A549 (cell line): ENCODE measurements at places on chromosomes 11 and 22.

DNA sequence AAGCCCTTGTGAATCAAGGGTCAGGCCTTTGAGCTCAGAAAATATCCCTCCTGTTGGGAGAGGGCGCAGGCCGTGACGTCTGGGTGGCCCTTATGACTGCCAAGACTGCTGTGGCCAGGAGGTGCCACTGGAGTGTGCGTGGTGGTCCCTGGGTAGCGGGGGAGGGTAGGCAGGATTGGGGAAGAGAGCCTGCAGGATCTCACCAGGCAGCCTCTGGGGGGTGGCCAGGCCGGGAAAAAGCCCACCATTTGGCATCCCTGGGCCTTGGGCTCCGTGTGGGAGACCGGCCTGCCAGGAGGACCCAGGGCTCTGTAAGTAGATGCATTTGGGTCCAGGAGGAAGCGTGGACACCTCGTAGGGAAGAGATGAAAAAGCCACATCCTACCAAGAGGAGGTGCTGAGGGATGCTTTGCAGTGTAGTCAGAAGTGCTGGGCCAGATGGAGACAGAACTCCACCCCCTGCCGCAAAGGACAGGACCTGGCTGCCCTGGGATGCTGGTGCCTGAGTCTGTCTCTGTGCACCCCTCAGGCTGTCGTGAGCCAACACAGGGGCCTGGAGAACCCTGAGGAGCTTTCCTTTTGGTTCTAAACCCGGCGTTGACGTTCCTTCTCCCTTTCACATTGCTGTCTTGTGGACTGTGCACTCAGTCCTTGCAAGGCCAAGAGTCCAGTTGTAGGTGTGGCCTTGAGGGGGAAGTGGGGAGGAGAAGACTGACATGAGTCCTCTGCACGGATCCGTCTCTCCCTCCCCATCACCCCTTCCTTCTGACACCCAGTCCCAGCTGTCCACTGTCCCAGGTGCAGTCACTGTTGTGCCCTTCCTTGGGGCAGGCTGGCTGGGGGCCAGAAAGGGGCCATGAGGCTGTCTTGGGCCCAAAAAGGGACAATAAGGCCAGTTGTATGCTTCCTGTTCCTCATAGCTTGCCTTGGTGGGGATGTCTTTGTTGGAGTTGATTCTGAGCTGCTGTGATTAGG, 12.7 kb upstream of the MIEF1 start:
- DNase-seq = no peak

DNA sequence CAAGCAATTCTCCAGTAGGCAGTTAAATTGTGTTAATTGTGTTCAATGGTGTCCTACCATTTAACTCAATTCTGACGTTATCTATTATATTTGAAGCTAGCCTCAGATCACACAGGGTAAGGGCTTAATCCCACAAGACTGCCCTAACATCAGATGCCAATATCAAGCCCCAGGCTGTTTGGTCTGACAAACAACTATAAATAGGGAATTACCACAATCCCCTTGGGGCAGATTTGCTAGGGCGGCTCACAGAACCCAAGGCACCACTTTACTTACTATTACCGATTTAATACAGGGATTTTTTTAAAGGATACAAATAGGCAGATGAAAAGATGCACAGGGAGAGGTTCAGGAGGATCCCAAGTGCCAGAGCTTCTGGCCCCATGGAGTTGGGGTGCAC, 678.4 kb downstream of the OPCML start:
- no peak for DNase-seq

DNA sequence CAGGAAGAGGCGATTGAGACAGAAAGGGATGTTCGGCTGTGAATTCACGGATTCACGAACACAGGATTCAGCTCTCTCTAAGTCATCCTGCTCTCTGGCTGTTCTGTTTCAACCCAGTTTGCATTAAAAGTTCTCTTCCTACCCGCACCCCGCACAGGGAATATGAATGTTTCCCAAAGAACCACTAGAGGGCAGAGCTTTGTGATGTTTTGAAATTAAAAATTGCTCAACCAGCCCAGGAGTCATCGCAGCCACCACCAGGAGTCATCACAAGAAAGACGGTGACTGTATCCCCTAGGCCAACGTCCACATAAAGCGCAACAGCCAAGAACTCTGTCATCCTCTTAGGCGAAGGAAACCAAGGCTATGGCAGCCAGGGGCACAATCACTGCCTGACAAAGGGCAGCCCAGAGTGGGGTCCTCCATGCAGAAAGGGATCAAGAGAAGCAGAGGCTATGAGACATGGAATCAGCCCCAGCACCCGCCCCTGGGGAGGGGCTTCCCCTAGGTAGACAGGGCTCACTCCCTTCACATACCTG, 122.4 kb downstream of the WT1 start:
- peak; percentile 88 for DNase-seq

GRCh38 chr22:32979606-32980005, 78.6 kb downstream of the SYN3 start:
- no peak for DNase-seq

DNA sequence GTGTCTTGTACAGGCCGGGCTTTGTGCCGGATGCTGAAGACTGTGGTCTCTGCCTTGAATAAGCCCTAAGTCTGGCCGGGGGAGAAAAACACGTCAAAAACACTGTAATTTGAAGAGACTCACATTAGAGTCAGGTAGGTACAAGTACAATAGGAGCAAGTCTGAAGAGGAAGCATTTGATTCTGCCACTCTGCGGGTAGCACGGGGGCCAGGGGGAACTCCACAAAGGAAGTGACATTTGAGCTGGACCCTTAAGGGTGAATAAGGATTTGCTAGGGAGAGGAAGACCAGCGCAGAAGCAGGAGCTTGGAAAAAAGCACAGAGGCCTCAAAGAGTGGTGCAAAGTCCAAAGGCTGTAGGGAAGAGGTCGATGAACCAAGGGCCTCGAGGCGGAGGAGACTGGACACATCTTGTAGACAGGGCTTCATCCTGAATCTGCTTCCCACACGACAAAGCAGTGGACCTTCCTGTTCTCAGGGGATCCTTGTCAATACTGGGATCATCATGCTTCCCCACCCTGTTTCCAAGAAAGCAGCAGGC, 38.7 kb downstream of the BUD13 start:
- DNase-seq = no peak

- peak; percentile 42 for DNase-seq
Measured at GRCh38 chr11:126265811-126266210, 2.9 kb downstream of the SRPRA start.

DNA sequence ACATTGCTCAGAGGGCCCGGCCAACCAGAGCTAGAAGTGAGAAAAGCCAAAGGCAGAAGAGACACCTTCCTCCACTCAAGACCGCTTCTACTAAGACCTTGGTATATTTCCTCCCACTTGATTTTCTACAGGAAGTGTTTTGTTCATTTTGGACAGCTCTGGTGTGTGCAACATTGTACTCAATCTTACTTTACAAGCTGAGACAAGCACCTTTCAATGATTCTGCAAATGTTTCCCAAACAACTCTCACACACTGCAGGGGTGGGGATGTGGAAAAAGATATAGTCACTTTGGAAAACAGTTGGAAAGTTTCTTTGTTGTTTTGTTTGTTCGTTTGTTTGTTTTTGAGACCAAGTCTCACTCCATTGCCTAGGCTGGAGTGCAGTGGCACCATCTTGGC, 15.7 kb downstream of the MYO18B start:
- no peak for DNase-seq

- DNase-seq = no peak
Measured at GRCh38 chr11:78768971-78769370, 194.3 kb upstream of the NARS2 start.

DNA sequence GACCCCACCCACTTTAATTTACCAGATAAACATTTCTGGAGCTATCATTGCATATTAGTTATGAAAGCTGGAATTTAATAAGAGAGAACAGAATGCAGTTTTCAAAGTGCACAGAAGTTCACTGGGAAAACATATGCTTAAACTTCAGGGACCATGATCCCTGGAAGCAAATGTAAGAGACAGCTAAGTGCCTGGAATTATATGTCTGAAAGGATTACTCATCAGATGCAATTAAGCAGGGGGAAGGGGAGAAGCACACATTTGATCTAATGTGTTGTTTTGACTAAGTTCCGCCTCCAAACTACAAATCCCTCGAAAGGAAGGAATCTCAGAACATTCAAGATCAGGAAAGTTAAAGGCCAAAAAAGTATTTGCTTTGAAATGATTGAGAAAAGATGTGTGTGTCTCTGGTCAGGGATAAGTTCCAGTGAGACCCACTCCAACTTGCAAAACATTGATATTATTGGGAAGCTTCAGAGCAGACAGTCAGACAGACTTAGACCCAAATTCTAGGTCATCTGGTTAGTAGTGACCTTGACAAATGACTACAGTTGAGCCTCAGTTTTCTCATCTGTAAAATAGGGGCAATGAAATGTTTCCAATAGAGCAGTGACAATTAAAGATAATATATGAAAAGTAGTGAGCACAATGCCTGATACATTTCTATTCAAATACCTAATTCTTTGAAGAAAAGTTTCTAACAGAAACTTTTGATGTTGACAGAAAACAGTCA, 147.6 kb downstream of the ME3 start:
- DNase-seq = peak; percentile 69

DNA sequence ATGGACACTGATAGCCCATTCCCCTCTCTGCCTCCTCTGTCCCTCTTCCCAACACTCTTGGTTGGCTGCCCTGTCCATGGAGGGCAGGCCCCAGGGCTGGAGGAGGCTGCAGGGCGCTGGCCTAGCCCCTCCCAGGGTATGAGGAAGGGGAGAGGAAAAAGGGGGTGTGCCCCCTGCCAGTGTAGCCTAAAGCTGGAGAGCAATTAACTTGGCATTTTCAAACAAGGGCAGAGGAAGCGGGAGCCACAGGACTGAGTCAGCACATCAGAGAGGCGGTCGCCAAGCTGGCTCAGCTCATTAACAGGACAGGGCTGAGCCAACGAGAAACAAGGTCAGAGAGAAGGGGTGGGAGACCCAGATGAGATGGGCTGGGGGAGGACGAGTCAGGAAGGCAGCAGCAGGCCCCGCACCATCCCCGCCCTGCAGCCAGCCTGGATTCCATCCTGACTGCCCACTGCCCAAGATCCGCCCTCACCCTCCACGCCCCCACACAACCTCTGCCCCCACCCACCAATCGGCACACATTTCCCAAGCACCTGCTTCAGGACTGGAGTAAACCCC, 76.3 kb downstream of the BUD13 start:
- no peak for DNase-seq

DNA sequence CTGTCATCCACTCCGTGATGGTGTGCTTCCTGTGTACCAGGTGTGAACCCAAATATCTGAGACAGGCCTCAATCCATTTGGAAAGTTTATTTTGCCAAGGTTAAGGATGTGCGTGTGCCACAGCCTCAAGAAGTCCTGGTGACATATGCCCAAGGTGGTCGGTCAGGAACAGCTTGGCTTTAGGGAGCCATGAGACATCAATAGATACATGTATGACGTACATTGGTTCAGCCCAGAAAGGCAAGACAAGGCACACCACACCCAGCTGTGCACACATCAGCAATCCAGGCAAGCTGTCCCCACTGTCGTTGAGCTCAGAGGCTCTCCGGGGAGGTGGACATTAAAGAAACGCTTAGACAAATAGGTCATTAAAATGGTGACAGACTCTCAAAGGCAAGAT, 56.8 kb upstream of the SHANK2 start:
- DNase-seq = no peak

DNA sequence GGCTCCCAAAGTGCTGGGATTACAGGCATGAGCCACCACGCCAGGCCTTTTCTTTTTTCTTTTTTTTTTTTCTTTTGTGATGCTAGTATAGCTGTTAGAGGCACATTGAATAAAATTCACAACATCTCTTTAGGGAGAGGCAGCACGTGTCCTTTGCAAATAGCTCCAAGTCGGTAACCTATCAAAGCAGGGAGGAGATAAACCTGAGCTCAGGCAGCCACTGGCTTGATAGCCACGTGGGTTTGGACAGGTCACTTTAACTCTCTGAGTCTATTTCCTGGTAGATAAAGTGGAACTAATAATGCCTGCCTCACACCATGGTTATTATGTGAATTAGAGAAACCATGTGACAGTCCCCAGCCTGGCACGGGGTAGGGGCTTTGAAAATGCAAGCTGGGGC, 43.1 kb upstream of the ATXN10 start:
- DNase-seq = no peak

GRCh38 chr11:86116386-86116726, 47.5 kb upstream of the PICALM start:
- peak; percentile 52 for DNase-seq

DNA sequence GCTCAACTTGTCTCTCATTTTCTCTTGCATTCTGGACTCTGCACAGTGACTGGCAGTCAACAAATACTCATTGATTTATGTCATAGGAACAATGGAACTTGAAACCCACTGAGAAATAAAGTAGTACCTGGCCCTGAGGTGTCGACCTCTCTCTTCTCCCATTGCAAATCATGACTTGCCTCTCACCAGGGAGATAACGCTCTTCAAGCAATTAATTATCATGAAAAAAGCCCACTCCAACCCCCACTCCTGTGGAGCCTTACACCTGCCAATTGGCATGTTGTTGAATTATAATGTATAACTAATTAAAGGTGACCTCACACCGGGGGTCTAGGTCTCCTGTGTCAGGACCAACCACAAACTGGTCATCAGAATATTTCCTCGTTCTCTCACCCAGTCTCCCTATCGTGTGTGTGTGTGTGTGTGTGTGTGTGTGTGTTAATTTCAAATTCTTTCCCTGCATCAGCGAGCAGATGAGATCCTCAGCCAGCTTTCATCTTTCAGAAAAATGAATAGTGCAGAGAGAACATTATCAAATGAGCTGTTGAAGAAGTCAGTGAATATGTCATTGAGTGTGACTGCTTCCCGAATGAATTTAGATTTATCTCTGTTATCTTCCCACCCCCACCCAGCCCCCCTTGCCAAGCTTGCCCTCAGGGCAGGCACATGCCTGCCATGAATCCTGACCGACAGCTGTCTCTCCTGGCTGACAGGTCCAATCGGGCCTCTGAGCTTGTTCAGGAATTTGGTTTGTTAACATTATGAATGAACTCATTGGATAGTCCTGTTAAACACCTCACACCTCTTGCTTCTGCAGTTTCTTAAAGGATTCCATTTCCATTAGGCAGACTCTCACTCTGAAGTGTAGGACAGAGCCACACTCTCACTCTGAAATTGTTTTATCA, 357.4 kb downstream of the INSC start:
- no peak for DNase-seq

DNA sequence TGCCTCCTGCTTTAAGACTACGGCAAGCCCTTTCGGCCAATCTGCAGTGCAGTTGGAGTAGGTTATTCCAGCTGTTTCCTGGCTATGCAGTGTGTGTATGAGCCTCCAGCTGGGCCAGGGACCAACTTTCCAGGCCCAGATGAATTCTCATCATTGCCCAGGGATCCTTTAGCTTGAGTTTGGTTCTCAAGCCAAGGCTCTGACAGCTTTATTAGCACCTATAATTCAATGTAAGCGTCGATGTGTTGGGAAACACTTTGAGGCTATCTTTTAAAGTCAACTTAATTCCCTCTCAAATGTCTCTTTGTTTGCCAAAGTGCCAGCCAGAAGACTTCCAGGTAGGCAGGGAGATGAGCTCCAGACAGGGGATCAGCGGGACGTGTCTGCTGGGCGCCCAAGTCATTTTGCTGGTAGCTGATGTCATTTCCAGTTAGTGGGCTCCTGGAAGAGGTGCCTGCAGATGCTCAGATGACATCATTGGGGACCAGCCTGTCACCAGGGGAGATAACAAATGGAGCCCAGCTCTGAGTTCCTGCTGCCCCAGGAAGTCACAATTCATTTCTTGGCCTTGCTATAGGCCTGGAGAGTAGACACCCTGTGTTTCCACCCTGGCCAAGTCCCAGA, 520.4 kb downstream of the SOX6 start:
- DNase-seq = no peak

GRCh38 chr11:134045799-134046635, 22.9 kb upstream of the JAM3 start:
- DNase-seq = no peak

GRCh38 chr11:13290221-13290980, 12.8 kb downstream of the BMAL1 start:
- DNase-seq = no peak
